ENCODE measurements at places on chromosomes 16 and 17. TPM values are rescaled to one million over a fixed set of nuclear protein-coding genes. Genes with fewer than 3 reads are reported as not detected.
A peak's percentile ranks its signal among the peaks of the same experiment; 100 is the strongest.

Gene NEUROD2
- not detected for total RNA-seq

- peaks cover 5% of the 10 kb centered on the region for H3K4me1 ChIP-seq
- no peaks in the 10 kb centered on the region for H3K27me3 ChIP-seq
- H3K27ac ChIP-seq, result no peak overlapping the region
- no peak for DNase-seq
- H3K36me3 ChIP-seq, result no peaks in the 10 kb centered on the region
Observed at GRCh38 chr17:16418685-16419068, 3.3 kb downstream of the TRPV2 start.

Gene RNF222
- not detected for total RNA-seq

DNA sequence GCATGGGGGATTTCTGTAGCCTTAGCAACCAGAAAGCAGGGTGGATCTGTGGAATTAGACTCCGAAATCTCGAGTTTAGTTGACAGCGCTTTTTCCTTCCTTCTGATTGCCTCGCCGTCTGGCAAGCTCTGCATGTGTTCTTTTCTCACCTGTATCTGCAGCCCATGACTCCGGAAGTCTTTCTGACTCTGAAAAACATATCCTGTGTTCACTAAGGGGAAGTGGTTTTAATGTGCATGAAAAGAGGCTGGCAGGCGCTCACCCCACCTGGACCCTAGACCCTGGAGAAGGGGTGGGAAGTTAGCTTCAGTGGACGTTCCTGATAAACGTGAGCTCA, 158.5 kb downstream of the RPTOR start:
- H3K27me3 ChIP-seq, result no peaks in the 10 kb centered on the region
- no peak overlapping the region for H3K27ac ChIP-seq
- no peak for DNase-seq
- H3K36me3 ChIP-seq, result no peaks in the 10 kb centered on the region

GRCh38 chr17:73586275-73586832, 57.9 kb downstream of the SDK2 start:
- H3K4me1 ChIP-seq, result no peaks in the 10 kb centered on the region
- no peaks in the 10 kb centered on the region for H3K36me3 ChIP-seq
- no peak overlapping the region for H3K4me3 ChIP-seq
- DNase-seq, result no peak

DNA sequence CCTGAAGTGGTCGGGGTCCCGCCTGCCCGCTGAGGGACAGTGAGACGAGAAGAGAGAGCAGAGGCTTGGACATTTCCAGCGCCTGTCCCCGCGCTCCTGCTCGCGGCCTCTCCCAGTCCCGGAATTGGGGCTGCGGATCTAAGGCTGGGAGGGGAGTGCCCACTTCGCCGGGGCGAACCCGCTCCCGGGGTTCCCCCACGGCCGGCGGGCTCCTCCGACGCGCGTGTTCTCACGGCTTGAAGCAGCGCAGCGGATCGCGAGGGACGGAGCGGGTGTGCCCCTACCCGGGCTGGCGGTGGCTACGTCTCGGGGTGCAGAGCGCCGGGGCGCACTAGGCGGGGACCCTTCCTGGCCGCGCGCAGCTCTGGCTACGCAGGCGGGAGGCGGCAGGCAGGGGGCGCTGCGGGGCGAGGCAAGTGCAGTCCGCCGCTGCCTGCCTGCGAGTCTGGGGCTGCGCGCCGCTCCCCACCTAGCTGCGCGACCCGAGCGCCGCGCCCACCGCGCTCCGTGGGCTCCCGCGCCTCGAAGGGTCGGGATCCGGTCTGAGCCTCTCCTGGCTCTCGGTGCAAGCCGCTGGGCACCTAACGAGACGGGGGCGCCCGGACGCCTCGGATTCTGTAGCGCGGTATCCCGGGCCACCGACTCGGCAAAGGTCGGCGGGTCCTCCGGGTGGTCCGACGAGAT, 1.2 kb downstream of the NGFR start:
- H3K4me1 ChIP-seq, result peaks cover 20% of the 10 kb centered on the region
- H3K27me3 ChIP-seq, result peaks cover 10% of the 10 kb centered on the region
- peak overlapping the region; percentile 35 for H3K4me3 ChIP-seq
- no peaks in the 10 kb centered on the region for H3K36me3 ChIP-seq
- no peak overlapping the region for H3K27ac ChIP-seq
- DNase-seq, result peak; percentile 72

DNA sequence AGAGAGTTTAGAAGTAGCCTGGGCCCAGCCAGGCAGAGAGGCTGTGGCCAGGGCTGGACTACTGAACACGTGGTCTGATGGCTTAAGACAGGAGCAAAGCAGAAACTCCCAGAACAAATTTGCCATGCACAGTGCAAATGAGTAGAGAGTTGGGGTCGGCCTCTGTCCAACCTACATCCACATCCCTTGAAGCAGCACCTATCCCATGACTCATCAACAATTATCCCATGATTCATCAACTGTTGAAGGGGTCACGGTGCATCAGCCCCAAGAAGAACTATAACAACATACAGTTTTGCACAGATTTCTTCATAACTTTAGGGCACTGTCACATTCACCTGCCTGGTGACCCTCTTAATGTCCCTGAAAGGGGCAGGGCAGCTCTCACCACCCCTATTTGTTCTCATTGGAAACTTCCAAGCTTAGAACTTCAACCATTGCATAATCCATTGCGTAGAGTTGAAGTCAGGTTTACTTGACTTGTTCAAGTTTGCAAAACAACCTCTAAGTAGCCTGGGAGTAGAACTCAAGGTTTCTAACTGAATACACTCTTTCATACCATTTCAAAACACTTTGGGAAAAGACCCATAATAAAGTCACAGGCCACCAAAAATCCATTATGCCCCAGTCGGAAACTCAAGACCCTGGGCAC, 235.2 kb upstream of the CDH5 start:
- DNase-seq, result no peak
- H3K27ac ChIP-seq, result no peak overlapping the region
- H3K36me3 ChIP-seq, result no peaks in the 10 kb centered on the region
- H3K4me1 ChIP-seq, result peaks cover 20% of the 10 kb centered on the region
- no peaks in the 10 kb centered on the region for H3K27me3 ChIP-seq

GRCh38 chr16:88640498-88641247, 2.3 kb downstream of the IL17C start:
- no peaks in the 10 kb centered on the region for H3K36me3 ChIP-seq
- H3K4me3 ChIP-seq, result no peak overlapping the region
- H3K27me3 ChIP-seq, result no peaks in the 10 kb centered on the region
- no peaks in the 10 kb centered on the region for H3K4me1 ChIP-seq

DNA sequence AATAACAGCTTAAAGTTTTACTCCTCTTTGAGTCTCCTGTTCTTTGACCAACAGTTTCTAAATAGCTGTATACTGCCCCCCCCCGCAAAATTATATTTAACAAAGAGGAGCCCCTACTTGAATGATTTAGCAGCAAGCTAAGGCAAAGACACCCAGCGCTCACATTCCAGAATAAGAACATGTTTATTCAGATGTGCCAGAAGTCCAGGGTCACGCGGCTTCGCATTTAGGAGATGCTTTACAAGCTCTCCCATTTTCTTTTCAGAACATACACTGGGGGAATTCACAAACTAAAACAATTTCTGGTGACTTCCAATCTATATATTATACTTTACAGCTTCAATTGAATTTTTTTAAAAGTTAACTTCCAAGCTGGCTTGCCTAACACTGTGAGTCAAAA, 5.3 kb downstream of the PLD6 start:
- H3K36me3 ChIP-seq, result no peaks in the 10 kb centered on the region
- H3K27ac ChIP-seq, result no peak overlapping the region
- H3K4me1 ChIP-seq, result peaks cover 26% of the 10 kb centered on the region
- no peaks in the 10 kb centered on the region for H3K27me3 ChIP-seq

Gene ARHGAP44
- 10.1 TPM for total RNA-seq

Gene CD300H
- total RNA-seq, result not detected

Gene SERPINF2
- 2.6 TPM for total RNA-seq

DNA sequence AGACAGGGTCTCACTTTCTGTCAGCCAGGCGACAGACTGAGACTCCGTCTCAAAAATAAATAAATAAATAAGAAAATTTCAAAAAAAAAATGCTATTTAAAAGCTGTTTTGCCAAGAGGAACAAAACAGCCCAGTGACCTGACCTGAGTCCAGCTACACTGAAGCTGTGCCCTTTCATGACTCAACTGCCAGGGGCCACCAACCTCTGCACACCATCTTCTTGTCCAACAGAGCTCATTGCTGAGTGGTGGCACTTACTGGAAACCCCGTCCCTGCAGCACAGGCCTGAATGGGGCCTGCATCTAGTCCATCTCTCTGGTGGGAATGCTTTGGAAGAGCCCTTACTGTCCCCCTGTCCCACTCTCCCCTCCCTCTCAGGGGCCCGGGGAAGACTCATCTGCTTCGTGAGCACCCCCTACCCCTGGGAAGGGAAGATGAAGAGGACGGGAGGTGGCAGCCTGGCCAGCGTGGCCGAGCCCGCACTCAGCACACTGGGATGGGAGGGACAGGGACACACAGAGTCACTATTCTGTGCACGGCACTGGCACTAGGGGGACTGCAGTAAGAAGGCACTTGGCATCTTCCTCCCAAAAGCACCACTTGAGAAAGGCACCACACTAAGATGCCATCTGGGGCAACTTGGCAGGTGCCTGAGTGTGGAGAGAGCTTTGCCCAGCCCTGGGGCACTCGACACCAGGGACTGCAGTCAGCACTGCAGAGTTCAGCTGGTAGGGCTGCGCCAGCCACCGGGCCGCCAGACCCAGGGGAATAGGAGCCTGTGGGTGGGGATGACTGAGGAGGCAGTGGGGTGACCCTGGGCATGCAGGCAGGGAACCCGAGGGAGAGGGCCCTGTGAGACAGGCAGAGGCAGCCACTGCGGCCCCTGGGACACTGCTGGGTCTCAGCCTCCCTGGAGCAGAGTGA, 13.5 kb downstream of the FBXO31 start:
- H3K4me1 ChIP-seq, result peaks cover 11% of the 10 kb centered on the region
- no peak overlapping the region for H3K4me3 ChIP-seq
- no peaks in the 10 kb centered on the region for H3K27me3 ChIP-seq
- no peak for DNase-seq
- H3K27ac ChIP-seq, result no peak overlapping the region

GRCh38 chr16:60279061-60279665, 1545.0 kb upstream of the GOT2 start:
- H3K27ac ChIP-seq, result no peak overlapping the region
- H3K4me1 ChIP-seq, result no peaks in the 10 kb centered on the region
- H3K27me3 ChIP-seq, result no peaks in the 10 kb centered on the region
- no peak overlapping the region for H3K4me3 ChIP-seq

DNA sequence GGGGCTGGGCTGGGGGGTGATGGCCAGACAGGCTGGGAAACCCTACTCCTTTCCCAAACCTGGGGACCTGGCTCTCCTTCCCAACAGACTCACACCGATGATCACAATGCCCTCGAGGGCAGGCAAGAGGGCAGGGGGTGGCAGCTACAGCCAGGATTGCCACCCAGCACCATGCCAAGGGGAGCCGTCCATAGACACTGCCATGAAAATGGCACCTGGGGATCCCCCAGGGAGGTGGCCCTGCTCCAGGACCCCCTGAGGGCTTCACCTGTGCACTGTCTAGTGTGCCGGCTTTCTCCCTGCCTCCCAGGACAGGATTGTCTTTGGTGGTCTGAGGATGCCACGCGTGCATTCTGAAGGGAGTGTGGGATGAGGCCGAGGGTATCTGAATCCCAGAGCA, 24.6 kb downstream of the RPH3AL start:
- peaks cover 5% of the 10 kb centered on the region for H3K4me1 ChIP-seq
- DNase-seq, result no peak
- H3K4me3 ChIP-seq, result no peak overlapping the region
- H3K27me3 ChIP-seq, result no peaks in the 10 kb centered on the region

DNA sequence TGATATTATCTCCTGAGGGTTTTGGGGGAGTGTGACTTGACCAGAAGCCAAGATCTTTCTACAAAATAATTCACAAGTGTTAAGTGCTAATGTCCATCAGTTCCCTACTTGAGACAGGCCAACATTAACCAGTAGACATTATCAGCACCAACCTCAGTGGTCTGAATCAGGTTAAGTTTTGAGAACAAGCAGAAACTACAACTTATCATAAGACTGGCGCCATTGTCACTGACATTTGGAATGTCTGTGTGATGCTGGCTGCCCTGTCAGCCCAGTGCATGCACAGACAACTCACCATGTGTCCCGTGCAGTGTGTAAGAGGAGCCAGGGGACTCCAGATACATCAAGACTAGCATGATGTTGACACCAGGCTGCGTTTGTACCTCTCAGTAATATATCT, 76.8 kb downstream of the CCDC182 start:
- no peak overlapping the region for H3K4me3 ChIP-seq
- H3K27ac ChIP-seq, result no peak overlapping the region
- H3K4me1 ChIP-seq, result peaks cover 19% of the 10 kb centered on the region
- H3K36me3 ChIP-seq, result no peaks in the 10 kb centered on the region
- H3K27me3 ChIP-seq, result no peaks in the 10 kb centered on the region

Gene FN3KRP
- 48.6 TPM for total RNA-seq

Gene GEMIN4
- total RNA-seq, result 28.8 TPM

- no peak overlapping the region for H3K4me3 ChIP-seq
- DNase-seq, result no peak
- peaks cover 9% of the 10 kb centered on the region for H3K4me1 ChIP-seq
Observed at GRCh38 chr17:77738751-77739531, 219.6 kb upstream of the TNRC6C start.

- no peak for DNase-seq
- no peaks in the 10 kb centered on the region for H3K36me3 ChIP-seq
- H3K4me1 ChIP-seq, result peaks cover 24% of the 10 kb centered on the region
- no peaks in the 10 kb centered on the region for H3K27me3 ChIP-seq
- H3K4me3 ChIP-seq, result no peak overlapping the region
Observed at GRCh38 chr17:78356101-78356713, 3.7 kb downstream of the SOCS3 start.

DNA sequence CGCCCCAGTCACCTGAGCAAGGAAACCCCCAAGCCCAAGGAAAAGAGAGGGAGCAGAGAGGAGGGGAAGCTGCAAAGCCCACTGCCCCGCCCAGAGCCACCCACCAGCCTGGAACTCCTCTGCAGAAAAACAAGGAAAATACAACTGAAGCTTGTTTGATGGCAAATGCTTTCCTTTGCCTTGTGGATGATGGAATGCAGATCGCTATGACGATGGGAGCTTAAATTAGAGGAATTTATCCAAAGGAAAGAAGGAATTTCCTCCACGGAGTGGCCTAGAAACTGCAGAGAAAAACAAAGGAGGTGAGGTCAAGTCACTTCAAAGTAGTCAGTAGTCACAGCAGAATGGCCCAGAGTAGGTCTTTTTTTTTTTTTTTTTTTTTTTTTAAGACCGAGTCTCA, 31.5 kb upstream of the ASGR2 start:
- no peaks in the 10 kb centered on the region for H3K36me3 ChIP-seq
- DNase-seq, result no peak
- no peak overlapping the region for H3K4me3 ChIP-seq
- no peaks in the 10 kb centered on the region for H3K27me3 ChIP-seq

GRCh38 chr17:79648181-79648831, 37.5 kb upstream of the RBFOX3 start:
- DNase-seq, result no peak
- H3K27me3 ChIP-seq, result no peaks in the 10 kb centered on the region
- H3K27ac ChIP-seq, result no peak overlapping the region

- no peak for DNase-seq
- H3K4me3 ChIP-seq, result no peak overlapping the region
- no peaks in the 10 kb centered on the region for H3K4me1 ChIP-seq
- no peaks in the 10 kb centered on the region for H3K36me3 ChIP-seq
- no peaks in the 10 kb centered on the region for H3K27me3 ChIP-seq
Observed at GRCh38 chr16:49362230-49362629, 11.4 kb upstream of the C16orf78 start.
